ENCODE measurements at places on chromosomes 1 and 21. TPM values are rescaled to one million over a fixed set of nuclear protein-coding genes. Genes with fewer than 3 reads are reported as not detected.

DNA sequence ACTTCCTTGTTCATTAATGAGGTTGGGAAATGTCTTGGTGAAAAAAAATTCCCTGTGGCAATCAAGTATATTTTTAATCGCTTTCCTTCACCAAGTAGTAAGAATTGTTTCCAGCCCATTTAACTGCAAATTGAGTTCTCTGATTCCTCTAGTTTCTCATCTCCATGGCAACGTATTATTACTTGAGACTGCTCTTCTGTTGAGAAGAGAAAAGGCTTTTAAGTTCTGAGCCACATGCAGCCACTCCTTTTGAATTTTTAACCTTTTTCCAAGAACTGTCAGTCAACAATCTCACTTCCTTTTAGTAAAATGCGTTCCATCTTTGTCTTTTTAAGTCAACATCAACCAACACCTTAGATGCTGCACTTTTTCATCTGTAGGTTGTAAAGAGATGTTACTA, 75.7 kb upstream of the KIAA1614 start:
- no peak for DNase-seq

RCAN3 gene
- polyA plus RNA-seq, result 2.0 TPM

- DNase-seq, result no peak
These were observed 83.0 kb upstream of the BACH1 start for GRCh38 chr21:29215709-29216108.

- no peak for DNase-seq
These were observed 7.3 kb upstream of the SLC35D1 start for GRCh38 chr1:67061266-67061665.

DNA sequence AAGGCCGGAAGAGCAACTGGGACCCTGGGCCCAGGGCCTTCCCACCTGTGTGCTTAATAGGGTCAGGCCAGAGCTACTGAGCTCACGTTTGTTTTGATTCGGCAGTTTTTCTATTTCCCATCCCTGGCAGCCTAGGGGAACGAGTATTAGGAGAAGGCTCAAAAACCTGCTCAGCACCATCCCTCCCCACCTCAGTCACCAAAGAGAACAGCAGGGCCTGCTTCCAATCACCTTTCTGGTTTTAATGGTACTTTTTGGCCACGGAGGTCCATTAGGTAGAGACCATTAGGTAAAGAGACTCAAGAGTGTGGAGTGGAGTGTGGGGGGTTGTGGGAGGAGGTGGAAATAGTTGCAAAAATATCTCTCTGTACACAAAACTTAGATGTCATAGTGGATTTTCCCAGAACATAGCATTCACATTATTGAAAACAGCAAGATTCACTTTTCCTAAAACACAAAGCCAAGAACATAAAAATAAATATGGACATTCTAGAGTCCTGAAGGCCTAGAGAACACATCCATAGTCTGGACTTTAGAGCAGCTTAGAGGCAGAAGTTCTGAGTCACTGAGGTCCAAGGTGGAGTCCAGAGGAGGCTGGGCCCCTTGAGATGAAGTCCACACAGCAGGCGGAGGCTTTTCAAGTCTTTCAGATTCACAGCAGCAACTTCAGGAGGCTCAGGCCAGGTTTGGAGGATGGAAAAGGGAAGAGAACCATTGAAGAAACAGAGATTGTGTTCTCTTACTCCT, 19.5 kb downstream of the NUAK2 start:
- DNase-seq, result no peak

- DNase-seq, result no peak
These were observed 8.0 kb downstream of the KCNK1 start for GRCh38 chr1:233621923-233622322.

- DNase-seq, result no peak
These were observed 12.4 kb downstream of the DLGAP3 start for GRCh38 chr1:34917017-34917416.

GRCh38 chr1:100130552-100131077, 2.1 kb downstream of the SASS6 start:
- DNase-seq, result no peak

Measured in muscle of arm (tissue), 14 donors.